Myocyte (in vitro differentiated cells): ENCODE measurements at places on chromosomes 7 and 10.
A peak's percentile ranks its signal among the peaks of the same experiment; 100 is the strongest.

DNA sequence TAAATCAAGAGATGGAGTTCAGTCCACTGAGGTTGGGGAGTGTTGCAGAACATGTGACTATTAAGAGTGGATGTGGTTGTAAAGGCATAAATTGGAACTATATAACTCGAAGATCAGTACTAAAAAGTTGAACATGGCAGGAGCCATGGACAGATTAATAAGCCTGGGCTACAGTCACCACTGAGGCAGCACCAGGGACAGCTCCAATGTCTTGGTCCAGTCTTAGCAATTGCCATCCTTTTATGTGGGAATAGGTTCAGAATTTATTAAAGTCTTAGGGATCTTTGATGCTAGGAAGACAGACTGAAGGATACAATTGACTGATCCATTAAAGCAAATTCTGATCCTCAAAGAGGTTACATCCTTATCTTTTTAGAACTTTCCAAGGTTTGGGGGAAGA lies 156.6 kb downstream of the ADRA2A start:
- DNase-seq, result peak; percentile 28

GRCh38 chr7:22016507-22016906 lies 70.8 kb upstream of the CDCA7L start:
- DNase-seq, result no peak

DNA sequence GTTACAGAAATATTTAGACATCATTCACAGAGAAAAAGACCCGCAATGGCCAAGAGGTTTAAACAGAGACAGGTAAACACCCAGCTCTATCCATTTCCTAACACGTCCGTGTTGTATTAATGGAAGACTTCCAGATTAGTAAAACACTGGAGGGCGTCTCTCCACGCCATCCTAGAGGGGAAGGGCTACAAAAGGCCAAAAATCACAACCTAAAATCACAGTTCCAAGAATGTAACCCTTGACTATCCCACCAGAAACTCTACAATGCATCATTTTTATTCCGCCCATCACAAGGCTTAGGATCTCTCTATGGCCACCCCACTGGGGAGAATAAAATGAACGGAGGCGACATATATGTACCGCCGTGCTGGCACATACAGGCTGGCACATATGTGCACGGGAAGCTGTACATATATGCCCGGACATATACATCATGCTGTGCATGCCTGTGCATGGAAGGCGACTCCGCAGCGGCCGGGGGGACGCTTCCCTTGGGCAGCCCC lies 734 bp downstream of the PCLO start:
- no peak for DNase-seq

GRCh38 chr10:19968745-19969144 lies 152.5 kb downstream of the PLXDC2 start:
- no peak for DNase-seq

GRCh38 chr7:158469396-158470051 lies 118.1 kb downstream of the PTPRN2 start:
- no peak for DNase-seq

- no peak for DNase-seq
These were observed 68.6 kb downstream of the GLCCI1 start for GRCh38 chr7:8037151-8037550.

GRCh38 chr10:88848499-88848898 lies 3.1 kb downstream of the ANKRD22 start:
- DNase-seq, result peak; percentile 68

GRCh38 chr10:108358912-108359311 lies 1194.4 kb upstream of the SORCS1 start:
- DNase-seq, result no peak

DNA sequence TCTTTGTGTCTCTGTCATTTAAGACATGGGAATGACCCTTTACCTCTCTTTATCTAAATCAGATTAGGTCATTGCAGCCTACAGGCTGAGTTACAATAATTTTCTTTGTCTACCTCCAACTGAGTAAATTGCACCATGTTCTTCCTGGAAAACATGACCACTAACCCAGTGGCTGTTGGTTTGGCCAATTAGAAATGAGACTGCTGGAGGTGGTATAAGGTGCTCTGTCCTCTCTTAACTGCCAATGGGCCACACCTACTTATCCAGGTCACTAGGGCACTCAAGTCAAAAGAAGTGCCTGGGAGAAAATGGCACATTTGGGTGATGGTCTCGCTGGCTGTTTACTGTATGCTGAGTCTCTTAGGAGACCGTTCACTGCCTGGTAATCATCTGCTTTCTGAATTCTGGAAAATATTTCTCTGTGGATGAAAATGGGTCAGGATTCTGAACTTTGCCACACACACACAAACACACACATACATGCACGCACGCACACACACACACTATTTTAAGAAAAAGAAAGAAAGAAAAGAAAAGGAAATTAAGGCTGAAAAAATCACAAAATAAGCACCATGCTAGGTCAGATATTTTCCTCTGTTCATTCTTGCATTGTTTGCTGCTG lies 16.4 kb downstream of the STAMBPL1 start:
- DNase-seq, result no peak

DNA sequence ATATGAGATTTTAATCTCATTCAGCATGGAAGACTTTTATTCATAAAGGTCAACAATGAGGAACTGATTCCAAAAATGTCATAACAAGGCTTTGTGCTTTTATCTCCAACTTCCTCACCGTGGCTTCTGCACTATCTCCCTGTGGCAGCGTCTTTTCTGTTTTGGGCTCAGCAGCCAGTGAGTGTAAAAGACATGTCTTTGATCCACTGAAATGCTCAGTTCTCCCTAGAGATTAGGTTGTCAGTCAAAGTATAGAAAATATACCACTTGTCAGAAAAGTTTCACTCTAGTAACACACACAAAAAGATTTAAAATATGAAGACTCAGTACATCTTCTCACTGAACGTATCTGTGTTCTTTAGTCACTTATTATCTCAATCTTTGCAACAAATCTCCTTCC lies 901.8 kb upstream of the ZWINT start:
- DNase-seq, result no peak

GRCh38 chr7:67566101-67566500 lies 569.5 kb downstream of the TYW1 start:
- DNase-seq, result no peak

- DNase-seq, result peak; percentile 26
These were observed 7.7 kb upstream of the CPA1 start for GRCh38 chr7:130372402-130373165.

GRCh38 chr10:69180525-69181204 lies 631 bp downstream of the SUPV3L1 start:
- DNase-seq, result peak; percentile 11

DNA sequence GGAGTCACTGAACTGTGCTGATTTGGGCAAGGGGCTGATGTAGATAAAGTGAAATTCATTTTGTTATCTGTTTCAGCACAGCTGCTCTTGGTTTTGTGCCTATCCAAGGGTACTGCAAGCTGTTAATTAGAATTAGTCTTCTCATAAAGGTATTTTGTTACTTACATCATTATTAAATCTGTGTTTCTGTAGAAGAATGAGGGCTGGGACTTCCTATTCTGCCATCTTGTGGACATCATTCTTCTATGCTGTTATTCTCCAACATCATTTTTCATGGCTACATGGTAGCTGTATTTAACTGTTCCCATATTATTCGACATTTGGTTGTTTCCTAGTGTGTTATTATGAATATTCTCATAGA lies 76.2 kb upstream of the CCDC71L start:
- peak; percentile 59 for DNase-seq

- DNase-seq, result no peak
These were observed 975.2 kb downstream of the SORCS1 start for GRCh38 chr10:106189292-106189691.

- DNase-seq, result no peak
These were observed 33.5 kb downstream of the EZH2 start for GRCh38 chr7:148850564-148850963.

- no peak for DNase-seq
These were observed 137.5 kb downstream of the CD36 start for GRCh38 chr7:80775897-80776296.

DNA sequence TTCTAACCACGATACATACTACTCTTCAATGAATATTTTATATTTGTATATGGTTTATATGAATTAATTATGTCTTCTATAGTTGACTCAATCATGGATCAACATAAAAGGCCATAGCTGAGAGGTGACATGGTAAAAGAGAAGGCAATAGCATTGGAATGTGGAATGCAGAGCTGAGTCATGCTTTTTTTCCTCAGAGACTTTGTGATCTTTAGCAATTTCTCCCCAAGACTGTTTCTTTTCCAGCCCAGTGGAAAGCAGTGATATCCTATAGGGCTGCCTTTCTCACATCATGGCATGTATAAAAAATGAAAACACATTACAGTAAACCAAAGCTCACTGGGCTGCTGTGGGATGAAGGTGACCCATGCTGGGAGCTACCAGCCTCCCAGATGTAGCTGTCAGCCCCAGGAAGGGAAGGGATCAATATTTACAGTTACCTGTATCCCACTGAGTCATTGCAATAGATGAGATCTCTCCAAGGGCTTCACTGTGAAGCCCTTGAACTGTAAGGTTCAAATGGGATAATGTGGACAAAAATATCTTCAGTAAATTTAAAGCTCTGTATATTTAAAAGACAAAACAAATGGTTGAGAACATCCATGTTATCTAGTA lies 30.2 kb downstream of the SLC39A12 start:
- peak; percentile 11 for DNase-seq

DNA sequence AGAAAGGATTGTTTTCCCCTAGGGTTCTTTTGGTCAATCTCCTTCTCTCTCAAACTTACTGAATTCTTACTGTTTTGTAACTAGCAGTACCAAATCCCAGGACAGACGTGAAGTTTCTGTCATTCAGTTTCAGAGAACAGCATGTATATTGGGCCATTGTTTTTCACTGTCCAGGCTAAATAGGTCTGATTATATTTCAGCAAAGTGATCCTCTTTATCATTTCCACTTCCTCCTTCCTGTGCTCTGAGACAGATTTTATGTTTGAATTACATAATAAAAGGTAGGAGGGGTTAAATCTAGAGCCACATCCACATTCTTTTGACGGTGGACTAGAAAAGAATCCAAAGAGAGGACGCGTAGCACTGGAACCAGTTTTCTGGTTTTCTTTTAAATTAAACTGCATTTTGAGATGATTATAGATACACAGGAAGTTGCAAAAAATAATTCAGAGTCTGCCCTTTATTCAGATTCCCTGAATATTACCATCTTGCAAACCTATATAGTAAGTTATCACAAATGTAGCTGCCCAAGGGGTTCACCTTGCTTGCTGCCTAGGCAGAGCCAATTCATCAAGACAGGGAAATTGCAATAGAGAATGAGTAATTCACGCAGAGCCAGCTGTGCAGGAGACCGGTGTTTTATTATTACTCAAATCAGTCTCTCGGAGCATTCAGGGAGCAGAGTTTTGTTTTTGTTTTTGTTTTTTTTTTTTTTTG lies 40.1 kb downstream of the AKR1E2 start:
- DNase-seq, result no peak

GRCh38 chr10:119045561-119045960 lies 16.0 kb downstream of the NANOS1 start:
- no peak for DNase-seq

- DNase-seq, result no peak
These were observed 145.9 kb downstream of the CTNNA3 start for GRCh38 chr10:67550046-67550445.

DNA sequence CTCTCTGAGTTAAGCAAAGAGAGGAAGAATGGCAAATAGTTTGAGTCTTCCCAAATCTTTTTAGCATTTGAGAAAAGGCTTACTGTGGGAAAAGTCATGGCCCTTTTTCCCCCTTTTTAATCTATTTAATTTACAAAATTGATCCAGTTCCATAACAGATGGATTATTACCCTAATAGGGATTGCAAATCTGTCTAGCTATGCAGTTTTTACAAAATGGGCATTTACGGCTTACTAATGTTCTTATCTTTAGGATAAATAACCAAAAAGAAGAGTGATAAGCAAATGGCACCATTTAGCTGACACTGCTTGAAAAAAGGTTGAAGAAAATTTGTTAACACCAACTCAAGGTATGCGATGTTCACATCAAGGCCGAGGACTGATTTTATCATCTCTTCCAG lies 169.7 kb downstream of the SKAP2 start:
- DNase-seq, result no peak

DNA sequence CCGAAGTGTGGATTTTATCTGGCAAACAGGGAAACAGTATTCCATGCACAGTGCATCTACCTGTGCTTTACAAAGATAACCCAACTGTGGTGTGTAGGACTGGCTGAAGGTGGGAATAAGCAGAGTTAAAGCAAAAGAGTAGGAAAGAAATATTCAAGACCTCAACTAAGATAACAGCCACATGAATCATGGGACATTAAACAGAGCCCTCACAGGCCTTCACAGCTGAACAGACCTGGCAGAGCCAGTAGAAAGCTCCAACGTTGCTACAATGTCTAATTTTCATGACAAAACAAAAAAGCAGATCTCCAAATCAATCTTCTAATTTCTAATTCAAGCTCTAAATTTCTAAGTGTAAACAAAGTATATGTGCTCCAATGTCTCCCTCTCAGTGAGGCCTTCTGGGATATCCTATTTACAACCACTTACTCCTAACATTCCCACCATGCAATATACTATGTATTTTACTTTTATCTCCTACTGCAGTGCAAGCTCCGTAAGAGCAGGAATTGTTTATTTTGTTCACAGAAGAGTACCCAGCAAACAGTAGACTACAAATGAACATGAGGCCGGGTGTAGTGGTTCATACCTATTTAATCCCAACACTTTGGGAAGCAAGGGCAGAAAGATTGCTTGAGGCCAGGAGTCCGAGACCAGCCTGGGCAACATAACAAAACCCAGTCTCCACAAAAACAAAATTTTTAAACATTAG lies 63.5 kb downstream of the UBE2H start:
- no peak for DNase-seq

DNA sequence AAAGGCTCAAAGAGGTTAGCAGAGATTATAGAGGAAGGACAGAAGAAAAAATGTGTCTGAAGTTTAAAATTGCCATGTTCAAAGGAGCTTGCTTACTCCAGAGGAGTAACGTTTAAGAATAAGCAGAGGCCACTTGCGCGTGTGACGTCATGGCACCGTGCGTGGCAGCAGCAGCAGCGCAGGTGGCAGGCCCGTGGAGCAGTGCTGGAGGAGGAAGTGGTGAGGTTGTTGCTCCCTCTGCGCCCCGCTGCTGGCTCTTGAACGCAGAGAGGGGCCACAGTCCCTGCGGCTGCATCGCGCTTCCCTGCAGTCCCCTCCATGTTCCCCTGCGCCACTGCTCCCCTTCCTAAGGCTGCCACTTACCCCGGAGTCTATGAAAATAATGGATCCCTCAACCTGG lies 37.5 kb downstream of the GDI2 start:
- no peak for DNase-seq

DNA sequence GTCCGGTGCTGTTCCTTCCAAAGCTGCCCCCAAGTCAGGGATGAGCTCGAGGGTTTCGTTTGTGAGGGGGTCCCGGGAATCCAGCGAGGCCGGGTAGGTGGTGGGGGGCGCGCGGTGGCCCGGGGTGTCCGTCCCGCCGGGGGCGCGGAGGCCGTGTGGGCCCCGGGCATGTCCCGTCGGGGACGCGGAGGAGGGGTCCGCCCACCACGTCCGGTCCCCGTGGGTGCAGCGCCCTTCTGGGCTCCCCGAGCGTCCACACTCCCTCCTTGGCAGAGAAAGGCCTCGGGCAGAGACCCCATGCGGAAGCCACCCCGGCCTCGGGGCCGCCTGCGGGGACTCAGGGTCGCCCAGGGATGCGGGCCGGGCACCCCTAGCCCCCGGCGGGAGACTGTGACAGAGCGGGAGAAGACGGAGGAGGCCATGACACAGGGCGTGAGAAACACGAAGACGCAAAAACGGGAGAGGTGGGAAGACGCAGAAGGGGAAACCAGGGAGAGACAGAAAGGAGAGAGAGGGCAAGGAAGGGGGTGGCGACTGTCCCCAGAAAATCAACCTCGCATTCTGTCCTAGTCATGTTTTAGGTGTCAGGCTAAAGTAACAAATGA lies 640 bp upstream of the ZNF425 start:
- DNase-seq, result peak; percentile 71

GRCh38 chr10:3107426-3107961 lies 40.1 kb downstream of the PFKP start:
- DNase-seq, result peak; percentile 98

GRCh38 chr7:4712281-4713182 lies 30.4 kb downstream of the FOXK1 start:
- peak; percentile 33 for DNase-seq
